Peyer's patch (tissue), 4 donors: ENCODE measurements at places on chromosomes 1 and 21. TPM values are rescaled to one million over a fixed set of nuclear protein-coding genes. Genes with fewer than 3 reads are reported as not detected.

GRCh38 chr21:44377201-44377921 lies 23.9 kb downstream of the TRPM2 start:
- no peaks in the 10 kb centered on the region for H3K36me3 ChIP-seq
- H3K27me3 ChIP-seq = no peaks in the 10 kb centered on the region
- H3K4me1 ChIP-seq = peaks cover 9% of the 10 kb centered on the region
- peak; percentile 42 for DNase-seq
- H3K4me3 ChIP-seq = no peak overlapping the region

Gene HORMAD1
- total RNA-seq = 1.6 TPM

Gene PIP5K1A
- total RNA-seq = 118 TPM

- H3K27me3 ChIP-seq = no peaks in the 10 kb centered on the region
- no peaks in the 10 kb centered on the region for H3K36me3 ChIP-seq
- H3K27ac ChIP-seq = no peak overlapping the region
- H3K4me1 ChIP-seq = no peaks in the 10 kb centered on the region
Observed at GRCh38 chr1:22048351-22049192, 3.9 kb upstream of the CDC42 start.

- peak overlapping the region; percentile 48 for H3K4me3 ChIP-seq
- no peaks in the 10 kb centered on the region for H3K36me3 ChIP-seq
- DNase-seq = no peak
- peaks cover 18% of the 10 kb centered on the region for H3K4me1 ChIP-seq
- no peaks in the 10 kb centered on the region for H3K27me3 ChIP-seq
Observed at GRCh38 chr1:26164036-26164860, 4.5 kb downstream of the C1orf232 start.

GRCh38 chr21:45524756-45525152 lies 17.5 kb downstream of the SLC19A1 start:
- DNase-seq = no peak
- no peaks in the 10 kb centered on the region for H3K27me3 ChIP-seq
- H3K36me3 ChIP-seq = peaks cover 14% of the 10 kb centered on the region

Gene SPTA1
- total RNA-seq = not detected

DNA sequence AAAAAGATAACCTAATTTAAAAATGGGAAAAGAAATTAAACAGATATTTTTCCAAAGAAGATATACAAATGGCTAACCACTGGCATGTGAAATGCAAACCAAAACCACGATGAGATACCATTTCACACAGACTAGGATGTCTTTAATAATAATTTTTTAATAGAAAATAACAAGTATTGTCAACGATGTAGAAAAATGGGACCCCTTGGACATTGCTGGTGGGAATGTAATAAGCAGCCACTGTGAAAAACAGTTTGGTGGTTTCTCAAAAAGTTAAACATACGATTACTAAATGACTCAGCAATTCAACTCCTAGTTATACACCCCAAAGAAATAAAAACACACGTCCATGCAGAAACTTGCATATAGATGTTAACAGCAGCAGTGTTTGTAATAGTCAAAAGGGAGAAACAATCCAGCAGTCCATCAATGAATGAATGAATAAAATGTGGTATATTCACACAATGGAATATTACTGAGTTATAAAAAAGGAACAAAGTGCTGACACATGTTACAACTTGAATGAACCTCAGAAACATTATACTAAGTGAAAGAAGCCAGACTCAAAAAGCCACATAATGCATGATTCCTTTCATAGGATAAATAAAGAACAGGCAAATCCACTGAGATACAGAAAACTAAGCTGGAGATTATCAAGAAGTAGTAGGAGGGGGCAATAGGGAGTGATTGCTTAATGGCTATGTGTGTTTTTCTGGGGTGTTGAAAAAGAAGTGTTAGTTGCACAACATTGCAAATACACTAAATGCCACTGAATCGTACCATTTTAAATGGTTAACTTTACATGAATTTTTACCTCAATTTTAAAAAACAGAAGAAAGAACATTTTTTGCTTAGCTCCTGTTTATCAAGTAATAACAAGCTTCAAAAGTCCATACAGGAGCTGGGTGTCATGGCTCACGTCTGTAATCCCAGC lies 4.1 kb downstream of the PPT1 start:
- no peaks in the 10 kb centered on the region for H3K27me3 ChIP-seq
- peaks cover 34% of the 10 kb centered on the region for H3K36me3 ChIP-seq
- H3K4me3 ChIP-seq = no peak overlapping the region

Gene NR1I3
- total RNA-seq = not detected

Gene CBS
- 26.8 TPM for total RNA-seq

Gene AKNAD1
- total RNA-seq = not detected

- H3K4me3 ChIP-seq = no peak overlapping the region
- H3K27me3 ChIP-seq = no peaks in the 10 kb centered on the region
- H3K27ac ChIP-seq = no peak overlapping the region
- no peaks in the 10 kb centered on the region for H3K4me1 ChIP-seq
- no peak for DNase-seq
Observed at GRCh38 chr1:56074007-56074651, 505.2 kb downstream of the PLPP3 start.

DNA sequence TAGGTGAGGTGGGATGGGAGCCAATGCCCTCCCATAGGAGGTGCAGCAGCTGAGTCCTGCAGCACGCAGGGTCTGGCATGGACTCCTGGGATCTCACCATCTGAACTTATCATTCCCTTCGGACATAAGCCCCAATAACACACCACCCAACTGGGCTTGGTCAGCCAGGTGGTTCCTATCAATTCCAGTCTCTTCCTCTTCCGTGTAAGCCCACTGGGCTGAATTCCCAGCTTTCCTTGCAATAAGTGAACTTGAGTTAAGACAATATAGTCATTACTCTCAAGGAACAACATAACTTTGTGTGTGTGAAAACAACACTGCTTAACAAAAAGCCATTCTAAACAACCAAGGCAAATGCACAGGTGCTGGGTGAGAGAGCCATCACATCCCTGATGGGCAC lies 86.6 kb upstream of the EDN2 start:
- no peak overlapping the region for H3K27ac ChIP-seq
- no peaks in the 10 kb centered on the region for H3K4me1 ChIP-seq
- no peaks in the 10 kb centered on the region for H3K27me3 ChIP-seq
- H3K4me3 ChIP-seq = no peak overlapping the region
- H3K36me3 ChIP-seq = no peaks in the 10 kb centered on the region

GRCh38 chr21:35400233-35400939 lies 351.3 kb upstream of the RUNX1 start:
- no peaks in the 10 kb centered on the region for H3K36me3 ChIP-seq
- no peak overlapping the region for H3K4me3 ChIP-seq
- no peaks in the 10 kb centered on the region for H3K27me3 ChIP-seq
- no peak for DNase-seq

DNA sequence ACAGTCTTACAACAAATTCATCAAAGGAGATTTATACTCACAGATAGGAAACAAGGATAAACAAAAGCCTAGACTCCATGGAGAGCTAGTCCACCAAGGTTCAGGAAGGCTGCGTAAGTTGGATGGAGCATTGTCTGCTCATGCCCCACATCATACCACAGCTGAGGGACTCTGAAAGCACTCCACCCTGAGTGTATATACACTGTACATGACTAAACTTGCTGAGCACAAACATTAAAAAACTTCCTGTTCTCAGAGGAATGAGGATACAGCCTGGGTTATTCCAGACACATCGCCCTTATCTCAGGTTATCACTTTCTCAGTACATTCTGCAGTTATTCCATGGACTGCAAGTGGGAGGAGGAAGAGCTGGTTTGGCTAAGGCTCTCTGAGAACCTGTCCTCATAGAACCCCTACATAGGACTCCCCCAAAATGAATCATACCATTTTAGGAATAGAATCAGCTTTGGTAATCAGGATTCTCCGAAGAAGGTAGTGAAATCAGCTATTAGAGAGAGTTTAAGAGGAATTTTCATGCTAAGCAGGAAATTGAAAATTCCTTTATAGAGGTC lies 58.0 kb upstream of the PRMT6 start:
- no peak overlapping the region for H3K27ac ChIP-seq
- H3K36me3 ChIP-seq = no peaks in the 10 kb centered on the region
- H3K4me3 ChIP-seq = no peak overlapping the region
- H3K4me1 ChIP-seq = no peaks in the 10 kb centered on the region
- DNase-seq = no peak

Gene PRR9
- not detected for total RNA-seq

Gene BATF3
- total RNA-seq = 2.1 TPM

GRCh38 chr1:42830631-42831030 lies 13.4 kb upstream of the SVBP start:
- no peak overlapping the region for H3K4me3 ChIP-seq
- no peak overlapping the region for H3K27ac ChIP-seq
- H3K4me1 ChIP-seq = no peaks in the 10 kb centered on the region
- H3K36me3 ChIP-seq = no peaks in the 10 kb centered on the region
- H3K27me3 ChIP-seq = no peaks in the 10 kb centered on the region

Gene TRAF3IP3
- 13.4 TPM for total RNA-seq

Gene RRP1B
- 14.2 TPM for total RNA-seq

- no peaks in the 10 kb centered on the region for H3K4me1 ChIP-seq
- H3K27me3 ChIP-seq = no peaks in the 10 kb centered on the region
- no peak for DNase-seq
- no peak overlapping the region for H3K4me3 ChIP-seq
Observed at GRCh38 chr1:205993068-205993467, 10.1 kb downstream of the RAB7B start.

GRCh38 chr21:31781737-31782136 lies 49.8 kb upstream of the SCAF4 start:
- H3K4me1 ChIP-seq = no peaks in the 10 kb centered on the region
- no peak overlapping the region for H3K27ac ChIP-seq
- no peaks in the 10 kb centered on the region for H3K36me3 ChIP-seq

DNA sequence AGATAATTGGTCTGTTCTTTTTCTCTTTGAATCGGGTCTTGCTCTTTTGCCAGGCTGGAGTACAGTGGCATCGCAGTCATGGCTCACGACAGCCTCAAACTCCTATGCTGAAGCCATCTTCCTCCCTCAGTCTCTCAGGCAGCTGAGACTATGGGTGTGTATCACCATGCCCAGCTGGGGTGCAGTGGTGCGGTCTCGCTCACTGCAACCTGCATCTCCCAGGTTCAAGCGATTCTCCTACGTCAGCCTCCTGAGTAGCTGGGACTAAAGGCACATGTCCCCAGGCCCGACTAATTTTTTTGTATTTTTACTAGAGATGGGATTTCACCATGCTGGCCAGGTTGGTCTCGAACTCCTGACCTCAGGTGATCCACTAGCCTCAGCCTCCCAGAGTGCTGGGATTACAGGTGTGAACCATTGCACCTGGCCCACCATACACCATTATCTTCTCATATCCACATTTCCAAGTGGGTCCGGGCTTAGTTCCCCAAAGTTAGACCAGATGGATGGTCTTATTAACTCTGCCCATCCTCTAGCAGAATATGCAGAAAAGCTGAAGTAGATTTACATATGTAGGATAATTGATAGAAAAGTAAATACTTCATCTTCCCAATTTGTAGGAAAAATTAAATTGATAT lies 13.1 kb downstream of the CCDC17 start:
- no peak overlapping the region for H3K4me3 ChIP-seq
- no peak for DNase-seq
- no peak overlapping the region for H3K27ac ChIP-seq
- H3K36me3 ChIP-seq = peaks cover 75% of the 10 kb centered on the region

Gene PLEKHN1
- 0.40 TPM for total RNA-seq
